SJSA1 (cell line): ENCODE measurements at places on chromosomes 13 and 19. TPM values are rescaled to one million over a fixed set of nuclear protein-coding genes. Genes with fewer than 3 reads are reported as not detected.

CTU1 gene
- 9.1 and 13.3 TPM in 2 replicates for total RNA-seq

BBC3 gene
- total RNA-seq, result 4.5 and 10.1 TPM in 2 replicates

SBK3 gene
- 0.32 TPM in 1 of 2 replicates, not detected in the other for total RNA-seq

PTH2 gene
- total RNA-seq, result not detected in 2 replicates

BRSK1 gene
- 8.5 and 10.3 TPM in 2 replicates for total RNA-seq

DNA sequence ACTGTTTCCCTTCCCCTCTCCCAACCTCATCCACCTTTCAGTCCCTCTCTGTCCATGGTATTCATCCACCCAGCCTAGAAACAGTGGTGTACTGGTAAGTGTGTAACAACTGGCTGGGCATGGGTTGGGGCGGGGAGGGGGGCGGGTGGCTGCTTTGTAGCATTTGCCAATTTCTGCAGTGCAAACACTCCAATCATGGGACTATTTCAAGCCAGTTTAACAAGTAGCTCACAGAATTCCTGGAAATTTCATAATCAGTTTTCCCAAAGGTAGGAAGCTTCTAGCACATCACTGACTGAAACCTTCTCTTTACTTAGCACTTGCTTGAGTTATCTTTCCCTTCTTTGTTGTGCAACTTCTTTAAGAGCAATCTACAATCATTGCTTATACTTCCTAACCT lies 100.8 kb upstream of the WASF3 start:
- no peak for DNase-seq

DNA sequence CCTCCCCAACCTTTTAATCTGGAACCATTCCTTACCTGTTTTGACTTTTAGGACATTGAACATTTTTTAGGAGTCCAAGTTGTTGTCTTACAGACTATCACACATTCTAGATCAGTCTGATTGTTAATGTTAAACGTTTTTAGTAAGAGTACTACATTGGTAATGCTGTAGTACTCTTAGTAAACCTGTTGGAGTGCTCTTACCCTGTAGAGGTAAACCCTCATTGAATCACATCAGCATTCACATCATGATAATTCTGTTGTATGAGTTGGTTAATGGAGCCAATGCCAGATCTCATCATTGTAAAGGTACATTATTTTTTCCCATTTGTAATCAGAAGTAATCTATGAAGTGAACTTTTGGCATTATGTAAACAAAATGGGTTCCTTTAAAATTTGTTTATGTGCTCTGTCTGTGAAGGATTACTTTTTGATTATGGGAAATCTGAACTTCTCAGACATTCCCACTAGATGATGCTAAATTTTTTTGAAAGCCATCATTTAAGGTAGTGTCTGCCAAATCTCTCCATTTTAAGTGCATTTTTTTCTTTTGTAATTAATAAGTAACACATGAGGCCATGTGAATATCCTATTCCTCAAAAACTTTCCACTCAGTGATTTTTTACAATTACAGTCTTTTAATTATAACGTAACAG lies 55.2 kb downstream of the VWA8 start:
- peak; percentile 18 for DNase-seq

GRCh38 chr13:90336507-90336906 lies 1011.0 kb upstream of the MIR17HG start:
- no peak for DNase-seq

DNA sequence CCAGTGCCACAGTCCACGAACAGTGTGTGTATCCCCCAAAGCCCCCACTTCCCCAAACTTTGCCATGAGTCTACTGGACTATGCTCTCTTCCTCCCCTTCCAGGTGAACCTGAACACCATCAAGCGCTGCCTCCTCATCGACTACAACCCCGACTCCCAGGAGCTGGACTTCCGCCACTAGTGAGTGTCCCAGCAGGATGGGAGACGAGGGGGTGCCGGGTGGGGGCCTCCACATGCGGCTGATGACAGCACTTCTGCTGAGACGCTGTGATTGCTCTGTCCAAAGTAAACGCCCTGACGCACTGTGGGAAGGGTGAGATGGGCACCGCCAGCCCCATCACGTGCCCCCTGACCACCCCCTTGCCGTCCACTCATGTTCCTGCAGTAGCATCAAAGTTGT lies 2.0 kb upstream of the P2RY11 start:
- no peak for DNase-seq

DNA sequence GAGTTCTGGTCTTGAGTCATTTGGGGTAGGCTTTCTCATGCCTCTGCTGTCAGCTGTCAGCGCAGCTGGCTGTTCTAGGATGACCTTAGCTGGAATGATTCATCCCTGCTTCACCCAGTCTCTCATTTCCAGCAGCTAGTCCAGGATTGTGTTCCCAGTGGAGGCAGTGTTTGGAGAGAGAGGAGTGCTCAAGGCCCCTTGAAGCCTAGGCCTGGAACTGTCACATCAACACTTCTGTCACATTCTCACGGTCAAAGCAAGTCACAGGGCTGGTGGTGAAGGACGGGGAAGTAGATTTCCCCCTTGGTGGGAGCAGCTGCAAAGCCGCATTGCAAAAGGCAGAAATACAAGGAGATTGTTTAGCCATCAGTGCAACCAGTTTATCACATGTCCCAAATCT lies 15.2 kb downstream of the TPT1 start:
- peak; percentile 50 for DNase-seq

DNA sequence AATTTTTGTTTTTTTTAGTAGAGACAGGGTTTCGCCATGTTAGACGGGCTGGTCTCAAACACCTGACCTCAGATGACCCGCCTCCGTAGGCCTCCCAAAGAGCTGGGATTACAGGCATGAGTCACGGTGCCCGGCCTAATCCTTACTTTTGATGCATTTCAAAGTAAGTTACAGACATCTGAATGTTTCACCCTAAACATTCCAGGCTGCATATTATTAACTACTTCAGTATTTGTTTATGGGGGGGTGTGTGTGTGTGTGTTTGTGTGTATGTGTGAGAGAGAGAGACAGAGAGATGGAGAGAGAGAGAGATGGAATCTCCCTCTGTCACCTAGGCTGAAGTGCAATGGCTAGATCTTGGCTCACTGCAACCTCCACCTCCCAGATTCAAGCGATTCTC lies 13.1 kb downstream of the SULT2B1 start:
- peak; percentile 81 for DNase-seq

DNA sequence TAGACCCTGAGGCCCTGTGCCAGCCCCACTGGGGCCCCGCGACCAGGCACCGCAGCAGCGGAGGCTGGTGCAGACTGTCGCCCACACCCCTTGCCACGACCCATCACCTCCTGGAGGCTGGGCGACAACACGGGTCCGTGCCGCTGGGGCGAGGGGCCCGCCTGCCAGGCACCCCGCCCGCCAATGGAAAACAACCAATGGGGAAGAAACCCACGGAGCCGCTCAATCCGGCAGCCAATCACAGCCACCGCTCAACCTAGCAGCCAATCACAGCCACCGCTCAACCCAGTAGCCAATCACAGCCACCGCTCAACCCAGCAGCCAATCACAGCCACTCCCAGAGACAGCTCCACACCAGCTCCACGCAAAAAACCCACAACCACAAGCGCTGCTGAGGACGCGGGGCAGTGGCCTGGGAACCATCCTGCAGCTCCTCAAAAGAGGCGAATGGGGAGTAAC lies 29.7 kb downstream of the GPX4 start:
- no peak for DNase-seq
